Cortex of kidney (tissue), 1 donor: ENCODE measurements at places on chromosomes 7 and 10.

GRCh38 chr10:51501396-51501795, 198.0 kb downstream of the CSTF2T start:
- no peak for DNase-seq

- DNase-seq, result peak; percentile 94
Observed at GRCh38 chr10:132537684-132538001, at the start of gene INPP5A. Gene INPP5A, plus strand, starts transcription at chr10:132537787. Its CDS starts 310 bp downstream, at chr10:132538097.

DNA sequence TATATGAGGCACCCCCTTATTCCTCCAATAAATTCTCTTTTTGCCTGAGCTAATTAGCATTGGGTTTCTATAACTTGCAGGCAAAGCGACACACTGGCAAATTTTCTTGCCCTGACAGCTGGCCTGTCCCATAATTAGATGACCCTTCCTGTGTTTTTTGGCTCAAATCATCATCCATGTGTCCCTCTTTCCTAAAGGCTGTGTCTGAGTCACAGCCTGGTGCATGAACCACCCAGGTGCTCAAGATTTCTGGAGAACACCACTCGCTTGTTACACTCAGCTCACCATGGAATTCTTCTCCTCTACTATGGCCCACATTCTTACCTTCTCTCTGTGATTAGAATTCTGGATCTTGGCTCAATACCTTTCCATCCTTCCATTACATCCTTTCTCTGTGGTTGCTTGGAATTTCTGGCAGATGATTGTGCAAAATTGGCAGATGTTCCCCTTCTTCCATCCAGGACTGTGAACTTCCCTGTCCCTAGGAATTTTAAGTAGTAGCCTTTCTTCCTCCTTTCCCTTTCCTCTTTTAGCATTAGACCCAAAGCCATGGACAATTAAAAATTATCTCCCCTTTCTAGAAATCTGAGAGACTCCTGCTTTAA, 116.0 kb upstream of the ANKRD1 start:
- DNase-seq, result no peak

- no peak for DNase-seq
Observed at GRCh38 chr10:61973906-61974305, 72.4 kb downstream of the ARID5B start.

DNA sequence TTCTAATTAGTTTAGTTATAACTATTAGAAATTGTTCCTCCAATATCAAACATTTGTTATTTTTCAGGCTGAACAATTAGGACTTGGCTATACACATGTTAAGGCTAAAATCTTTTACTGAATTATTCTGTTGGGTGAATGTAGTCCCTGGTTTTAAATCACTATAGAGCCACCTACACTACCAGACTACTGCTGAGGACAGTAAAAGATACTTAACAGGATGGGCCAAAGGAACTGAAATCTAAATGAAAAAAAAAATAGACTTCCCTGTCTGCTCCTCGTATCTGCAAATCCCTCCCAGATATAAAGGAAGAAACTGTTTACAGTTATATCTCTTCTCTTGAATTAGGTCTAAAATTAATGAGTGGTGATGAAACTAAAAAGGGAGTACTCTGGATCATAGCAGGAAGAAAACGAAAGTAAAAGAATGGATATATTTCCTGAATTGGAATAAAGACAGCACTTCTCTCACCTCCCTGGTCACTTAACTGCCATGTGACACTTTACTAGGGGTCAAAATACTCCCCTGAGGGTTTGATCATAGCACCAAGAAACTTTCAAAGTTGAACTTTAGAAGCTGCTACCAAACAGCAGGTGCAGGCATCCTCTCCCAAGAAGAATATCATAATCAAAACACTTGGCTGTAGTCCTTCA, 12.7 kb downstream of the FBXW4 start:
- DNase-seq, result no peak

DNA sequence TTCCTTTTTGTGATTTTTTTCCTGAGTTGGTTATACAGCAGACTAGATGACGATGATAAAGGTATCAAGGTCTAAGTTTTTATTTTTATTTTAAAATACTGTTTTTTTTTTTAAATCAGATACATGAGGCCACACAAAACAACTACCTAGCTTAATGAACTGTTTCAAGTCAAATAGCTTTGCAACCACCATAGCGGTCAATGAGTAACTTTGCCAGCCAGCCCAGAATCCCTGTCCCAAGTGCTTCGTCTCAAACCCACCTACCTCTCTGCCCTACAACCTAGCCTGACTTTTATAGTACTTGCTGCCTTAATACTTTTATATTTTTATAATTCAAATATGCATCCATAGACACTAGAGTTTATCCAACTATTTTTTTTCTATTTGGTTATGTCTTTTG, 676.5 kb downstream of the NRG3 start:
- DNase-seq, result no peak

DNA sequence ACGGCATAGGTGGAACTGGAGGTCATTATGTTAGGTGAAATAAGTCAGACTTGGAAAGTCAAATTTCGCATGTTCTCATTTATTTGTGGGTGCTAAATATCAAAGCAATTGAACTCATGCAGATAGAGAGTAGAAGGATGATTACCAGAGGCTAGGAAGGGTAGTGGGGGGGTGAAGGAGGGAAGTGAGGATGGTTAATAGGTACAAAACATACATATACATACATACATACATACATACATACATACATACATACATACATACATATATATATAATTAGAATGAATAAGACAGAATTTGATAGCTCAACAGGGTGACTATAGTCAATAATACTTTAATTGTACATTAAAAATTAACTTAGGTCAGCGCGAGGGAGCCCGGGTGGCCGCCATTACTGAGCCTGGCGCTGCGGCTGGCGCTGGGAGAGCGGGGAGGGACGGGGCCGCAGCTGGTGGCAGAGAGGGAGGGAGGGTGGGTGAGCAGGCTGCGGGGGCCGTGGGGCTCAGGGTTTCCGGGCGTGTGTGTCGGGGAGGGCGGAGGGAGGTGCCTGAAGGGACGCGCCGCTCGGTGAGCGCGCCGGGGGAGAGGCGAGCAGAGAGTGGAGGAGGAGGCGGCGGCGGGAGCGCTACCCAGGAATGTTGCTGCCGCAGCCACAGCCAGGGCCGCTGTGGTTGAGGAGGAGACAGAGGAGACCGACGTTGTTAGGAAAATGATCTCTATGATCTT, 85.8 kb upstream of the EGFR start:
- no peak for DNase-seq

GRCh38 chr7:713488-714230, 12.8 kb upstream of the DNAAF5 start:
- no peak for DNase-seq

DNA sequence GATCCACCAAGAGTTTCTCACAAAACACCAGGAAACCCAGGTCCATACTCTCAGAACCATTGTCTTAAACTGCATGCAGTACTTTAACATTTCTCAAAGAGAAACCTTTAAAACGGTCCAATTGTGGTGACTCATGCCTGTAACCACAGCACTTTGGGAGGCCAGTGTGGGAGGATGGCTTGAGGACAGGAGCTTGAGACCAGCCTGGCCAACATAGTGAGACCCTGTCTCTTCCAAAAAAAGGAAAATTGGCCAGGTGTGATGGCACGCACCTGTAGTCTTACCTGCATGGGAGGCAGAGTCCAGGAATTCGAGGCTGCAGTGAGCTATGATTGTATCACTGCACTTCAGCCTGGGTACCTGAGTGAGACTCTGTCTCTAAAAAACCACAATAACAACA, 97.5 kb upstream of the OIT3 start:
- no peak for DNase-seq

GRCh38 chr10:30894221-30894620, 137.4 kb downstream of the ZNF438 start:
- no peak for DNase-seq

DNA sequence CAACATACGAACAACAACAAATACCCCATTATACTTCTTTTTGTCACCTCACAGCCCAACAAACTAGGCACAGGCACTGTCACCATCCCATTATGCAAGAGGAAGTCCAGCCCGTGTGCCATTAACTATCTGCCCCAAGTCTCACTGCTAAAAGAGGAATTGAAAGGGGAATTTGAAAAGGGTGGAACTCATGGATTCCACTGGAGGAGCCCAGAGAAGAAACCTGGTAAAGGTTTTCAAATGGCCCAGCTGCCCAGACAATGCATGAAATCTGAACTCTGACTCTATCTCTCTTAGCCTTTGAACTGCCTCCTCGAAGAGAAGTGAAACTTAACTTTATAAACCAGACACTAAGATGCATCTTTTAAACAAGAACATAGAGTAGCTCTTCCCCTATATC, 130.0 kb downstream of the PLXNA4 start:
- DNase-seq, result no peak

GRCh38 chr10:102195296-102195870, 30.7 kb upstream of the ELOVL3 start:
- DNase-seq, result no peak

DNA sequence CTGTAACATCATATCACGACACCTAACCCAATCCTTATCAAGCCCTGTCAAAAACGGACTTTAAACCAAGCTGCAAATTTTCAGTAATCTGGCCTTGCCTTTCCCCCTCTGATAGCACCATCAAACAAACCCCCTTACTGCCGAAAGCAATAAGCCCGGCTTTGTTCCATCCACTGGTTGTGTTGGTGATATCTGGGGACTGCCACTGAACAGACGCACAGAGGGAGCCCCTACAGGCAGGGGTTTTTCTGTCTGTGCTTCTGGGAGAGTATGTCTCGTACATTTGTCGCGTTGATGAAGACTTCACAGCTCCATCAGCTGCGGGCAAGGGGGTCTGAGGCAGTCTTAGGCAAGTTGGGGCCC, 550 bp upstream of the PLAU start:
- no peak for DNase-seq

DNA sequence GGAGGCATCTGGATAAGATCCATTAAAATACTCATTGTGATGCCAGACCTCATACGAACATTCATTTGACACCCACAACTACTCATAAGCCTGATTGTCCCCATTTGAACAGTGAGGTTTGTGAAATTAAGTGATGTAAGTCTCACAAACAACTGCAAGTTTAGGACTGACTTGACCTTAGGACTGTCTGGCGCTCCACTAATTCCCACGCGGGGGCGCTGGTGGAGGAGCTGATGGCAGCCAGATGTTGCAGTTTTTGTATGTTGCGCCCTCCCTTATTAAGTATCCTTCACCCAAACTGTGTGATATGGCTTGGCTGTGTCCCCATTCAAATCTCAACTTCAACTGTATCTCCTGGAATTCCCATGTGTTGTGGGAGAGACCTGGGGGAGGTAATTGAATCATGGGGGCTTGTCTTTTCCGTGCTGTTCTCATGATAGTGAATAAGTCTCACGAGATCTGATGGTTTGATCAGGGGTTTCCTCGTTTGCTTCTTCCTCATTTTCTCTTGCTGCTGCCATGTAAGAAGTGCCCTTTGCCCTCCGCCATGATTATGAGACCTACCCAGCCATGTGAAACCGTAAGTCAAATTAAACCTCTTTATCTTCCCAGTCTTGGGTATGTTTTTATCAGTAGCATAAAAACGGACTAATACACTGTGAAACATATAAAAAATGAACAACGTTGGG, 20.3 kb upstream of the TIAL1 start:
- no peak for DNase-seq

GRCh38 chr7:14637968-14638367, 264.6 kb downstream of the DGKB start:
- DNase-seq, result no peak

- DNase-seq, result no peak
Observed at GRCh38 chr10:6314620-6315205, 112.0 kb downstream of the PFKFB3 start.

GRCh38 chr7:105286441-105286840, 102.3 kb downstream of the SRPK2 start:
- no peak for DNase-seq

GRCh38 chr10:132983252-132984007, 41.1 kb upstream of the CFAP46 start:
- DNase-seq, result no peak

DNA sequence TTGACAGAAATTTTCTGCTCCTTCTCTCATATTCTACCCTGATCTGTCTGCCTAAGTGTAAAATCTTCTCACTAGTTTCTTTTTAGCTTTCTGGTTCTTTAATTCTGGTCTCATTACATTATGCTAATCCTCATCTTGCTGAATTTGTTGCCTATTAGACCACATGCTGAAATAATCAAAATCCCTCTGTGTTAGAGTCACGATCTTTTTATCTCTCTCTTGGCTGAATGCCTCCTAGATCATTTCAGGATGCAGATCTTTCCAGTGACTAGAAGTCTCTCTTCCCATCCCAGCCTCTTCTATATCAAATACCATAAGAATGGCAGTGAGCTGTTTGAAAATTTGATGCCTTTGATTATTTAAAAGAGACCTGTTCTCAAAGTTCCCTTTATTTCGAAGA, 661.9 kb downstream of the SORCS1 start:
- DNase-seq, result no peak

- DNase-seq, result no peak
Observed at GRCh38 chr7:52592698-52593097, 442.7 kb upstream of the POM121L12 start.

DNA sequence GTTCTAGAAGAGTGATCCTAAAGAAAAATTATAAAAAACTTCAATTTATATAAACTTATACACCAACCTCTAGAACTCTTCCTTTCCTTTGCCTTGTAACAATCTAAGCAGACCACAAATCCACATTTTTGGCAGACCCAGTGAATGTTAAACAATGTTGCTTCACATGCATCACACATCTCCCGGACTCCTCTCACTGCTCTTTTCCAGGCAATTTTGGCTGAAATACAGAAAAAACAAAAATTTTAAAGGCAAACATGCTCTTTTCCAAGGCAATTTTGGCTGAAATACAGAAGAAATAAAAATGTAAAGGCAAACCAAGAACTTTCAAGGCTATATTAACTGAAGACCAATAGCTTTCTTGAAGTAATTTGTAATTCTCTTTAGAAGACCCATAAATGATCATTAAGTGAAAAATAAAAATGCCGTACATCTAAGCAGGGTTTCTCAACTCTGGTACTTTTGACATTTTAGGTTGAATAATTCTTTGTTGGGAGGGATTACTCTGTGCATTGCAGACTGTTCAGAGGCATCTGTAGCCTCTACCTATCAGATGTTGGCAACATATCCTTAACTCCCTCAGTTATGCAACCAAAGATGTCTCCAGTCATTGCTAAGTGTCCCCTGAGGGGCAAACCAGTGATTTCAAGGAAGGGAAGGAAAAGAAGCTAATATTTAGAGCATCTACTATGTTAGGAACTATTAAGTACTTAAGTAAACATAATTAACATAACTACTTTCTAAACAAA, 64.4 kb downstream of the NRBF2 start:
- DNase-seq, result no peak

DNA sequence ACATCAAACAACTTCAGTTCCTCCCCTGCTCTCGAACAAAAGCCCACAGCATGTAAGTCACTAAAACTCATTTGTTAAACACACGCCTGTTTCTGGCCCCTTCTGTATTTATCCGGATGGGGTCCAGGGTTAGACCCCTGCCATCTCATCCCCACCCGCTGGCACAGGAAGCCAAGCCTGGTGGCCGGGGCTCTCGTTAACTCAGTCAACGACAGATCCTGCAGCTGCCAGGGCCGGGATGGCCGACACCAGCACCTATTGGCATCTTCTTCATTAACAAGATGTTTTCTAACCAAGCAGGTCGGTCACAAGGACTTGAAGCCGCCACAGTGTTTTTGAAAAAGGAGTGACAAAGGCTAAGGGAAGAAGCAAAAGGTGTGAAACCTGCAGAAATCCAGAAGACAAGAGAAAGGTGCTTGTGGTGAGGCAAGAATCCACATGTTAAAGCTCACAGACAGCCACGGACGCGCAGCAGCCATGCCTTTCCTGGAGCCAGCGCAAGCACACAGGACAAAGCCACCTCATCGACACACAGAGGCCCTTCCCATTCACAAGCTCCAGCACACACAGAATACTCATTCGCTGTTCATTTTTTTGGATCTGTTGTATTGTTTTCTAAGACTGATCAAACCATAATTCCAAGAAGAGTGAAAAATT, 202.7 kb downstream of the DIP2C start:
- no peak for DNase-seq
